Hematopoietic multipotent progenitor cell treated with erythropoietin and hydrocortisone succinate and interleukin-3 and kit ligand, for 6 days (in vitro differentiated cells): ENCODE measurements at places on chromosomes 1 and 21.

GRCh38 chr1:48740621-48741020 lies 36.1 kb downstream of the BEND5 start:
- DNase-seq = no peak

- no peak for DNase-seq
Measured at GRCh38 chr1:32111789-32112188, 3.9 kb downstream of the KPNA6 start.

DNA sequence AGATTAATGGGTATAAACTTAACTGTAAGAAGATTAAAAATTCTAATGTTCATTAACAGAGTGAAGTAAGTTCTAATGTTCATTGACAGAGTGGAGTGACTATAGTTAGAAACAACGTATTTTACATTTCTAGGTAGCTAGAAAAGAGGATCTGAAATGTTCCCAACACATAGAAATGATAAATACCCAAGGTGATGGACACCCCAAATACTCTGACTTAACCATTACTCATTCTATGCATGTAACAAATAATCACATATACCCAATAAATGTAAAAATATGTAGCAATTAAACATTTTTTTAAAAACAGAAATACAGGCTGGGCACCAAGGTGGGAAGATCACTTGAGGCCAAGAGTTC lies 62.1 kb downstream of the ABL2 start:
- DNase-seq = no peak

DNA sequence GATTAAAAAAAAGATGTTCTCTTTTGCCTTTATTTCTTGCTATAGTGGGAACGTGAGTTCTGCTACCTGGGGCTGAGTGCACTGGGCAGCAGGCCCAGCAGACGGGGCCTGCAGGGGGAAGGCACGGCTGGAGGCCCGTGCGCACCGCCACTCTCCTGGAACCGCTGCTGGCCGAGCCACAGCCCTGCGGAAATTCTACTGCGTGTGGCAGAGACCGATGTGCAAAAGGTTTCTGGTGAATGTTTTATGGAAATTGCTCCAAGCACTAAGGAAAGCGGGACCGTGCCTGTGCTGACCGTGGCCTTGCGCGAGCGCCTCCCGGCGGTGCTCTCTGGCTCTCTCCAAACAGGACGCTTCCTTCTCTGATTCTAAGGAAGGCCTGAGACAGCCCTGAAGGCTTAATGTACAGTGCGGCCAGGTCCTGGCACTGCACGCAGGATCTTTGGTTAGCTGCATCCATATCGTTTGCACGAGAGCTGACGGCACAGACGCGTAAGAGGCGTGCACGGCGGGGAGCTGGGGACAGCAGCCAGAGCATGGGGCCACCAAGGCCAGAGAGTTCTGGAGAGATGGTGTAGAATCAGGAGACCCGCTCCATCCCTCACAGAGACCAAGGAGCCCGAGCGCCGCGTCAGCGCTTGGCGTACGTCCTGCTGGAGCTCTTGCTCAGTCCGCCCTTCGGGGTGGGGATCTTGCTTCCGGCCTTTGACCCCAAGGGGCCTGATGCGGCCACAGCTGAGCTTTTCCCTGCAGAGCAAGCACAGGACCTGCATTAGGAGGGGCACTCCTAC lies 18.7 kb upstream of the LRRC47 start:
- DNase-seq = no peak

GRCh38 chr1:91924146-91924545 lies 25.1 kb upstream of the BRDT start:
- DNase-seq = no peak

DNA sequence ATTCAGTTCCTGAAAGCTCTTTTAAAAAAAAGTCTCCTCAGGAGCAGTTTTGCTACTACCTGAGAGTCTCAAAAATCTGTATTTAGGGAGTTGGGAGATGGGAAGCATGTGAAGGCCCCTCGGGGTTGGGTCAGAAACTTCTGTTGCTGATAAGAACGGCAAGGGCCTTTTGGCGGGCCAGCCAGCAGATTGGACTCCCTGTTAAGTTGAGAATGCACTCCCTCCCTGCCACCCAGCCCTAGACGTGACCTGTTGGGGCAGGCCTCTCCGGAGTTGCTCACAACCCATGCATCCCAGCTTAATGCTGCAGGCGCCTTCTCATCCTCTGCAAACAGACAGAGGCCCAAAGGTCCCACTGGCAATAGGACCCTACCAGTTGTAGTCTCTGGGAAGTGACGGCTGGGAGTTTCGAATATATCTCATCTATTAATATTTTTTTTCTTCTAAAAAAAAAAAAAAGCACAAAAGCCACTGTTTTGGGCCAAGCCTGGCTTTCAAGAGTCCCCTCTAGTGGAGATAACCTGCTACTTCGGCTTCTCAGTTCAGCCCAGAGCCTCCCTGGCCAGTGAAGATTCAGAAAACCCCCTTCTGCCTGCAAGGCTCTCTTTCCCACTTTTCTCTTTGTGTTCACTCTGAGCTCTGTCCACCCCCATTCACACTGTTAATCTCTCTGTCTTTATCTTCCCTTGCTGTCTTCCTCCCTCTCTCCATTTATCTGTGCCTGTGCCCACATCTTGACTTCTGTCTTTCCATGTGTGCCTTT lies 5.3 kb downstream of the PLXNA2 start:
- peak; percentile 83 for DNase-seq
